AG09309 (cell line): ENCODE measurements at places on chromosomes 16 and 17.

GRCh38 chr16:88292007-88292970, 90.5 kb upstream of the ZNF469 start:
- DNase-seq, result no peak

DNA sequence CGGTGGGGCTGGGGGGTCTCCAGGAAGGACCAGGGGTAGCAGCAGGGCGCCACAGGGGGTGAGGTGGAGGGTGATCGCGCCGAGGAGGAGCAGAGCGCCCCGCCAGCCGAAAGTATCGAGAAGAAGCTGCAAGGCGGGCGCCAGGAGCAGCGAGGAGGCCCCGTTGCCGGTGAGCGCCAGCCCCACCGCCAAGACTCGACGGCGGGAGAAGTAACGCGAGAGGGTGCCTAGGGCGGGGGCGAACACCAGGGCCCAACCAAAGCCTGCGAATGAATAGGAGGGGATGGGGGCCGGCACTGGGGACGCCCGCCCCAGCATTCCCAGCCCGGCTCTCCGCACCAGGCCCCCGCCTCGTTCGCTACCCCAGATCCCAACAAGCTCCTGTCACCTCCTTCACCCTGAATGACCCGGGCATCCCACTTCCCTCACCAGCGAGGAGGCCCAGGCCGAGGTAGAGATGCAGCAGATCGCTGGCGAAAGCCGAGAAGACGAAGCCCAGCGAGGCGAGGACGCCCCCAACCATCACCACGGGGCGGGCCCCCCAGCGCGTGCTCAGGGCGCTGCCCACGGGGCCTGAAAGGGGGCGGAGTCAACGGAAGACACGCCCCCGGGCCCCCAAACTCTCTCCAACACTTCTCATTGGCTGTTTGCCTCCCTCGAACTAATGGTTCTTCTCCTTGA, 1.3 kb downstream of the SLC16A11 start:
- no peak for DNase-seq

DNA sequence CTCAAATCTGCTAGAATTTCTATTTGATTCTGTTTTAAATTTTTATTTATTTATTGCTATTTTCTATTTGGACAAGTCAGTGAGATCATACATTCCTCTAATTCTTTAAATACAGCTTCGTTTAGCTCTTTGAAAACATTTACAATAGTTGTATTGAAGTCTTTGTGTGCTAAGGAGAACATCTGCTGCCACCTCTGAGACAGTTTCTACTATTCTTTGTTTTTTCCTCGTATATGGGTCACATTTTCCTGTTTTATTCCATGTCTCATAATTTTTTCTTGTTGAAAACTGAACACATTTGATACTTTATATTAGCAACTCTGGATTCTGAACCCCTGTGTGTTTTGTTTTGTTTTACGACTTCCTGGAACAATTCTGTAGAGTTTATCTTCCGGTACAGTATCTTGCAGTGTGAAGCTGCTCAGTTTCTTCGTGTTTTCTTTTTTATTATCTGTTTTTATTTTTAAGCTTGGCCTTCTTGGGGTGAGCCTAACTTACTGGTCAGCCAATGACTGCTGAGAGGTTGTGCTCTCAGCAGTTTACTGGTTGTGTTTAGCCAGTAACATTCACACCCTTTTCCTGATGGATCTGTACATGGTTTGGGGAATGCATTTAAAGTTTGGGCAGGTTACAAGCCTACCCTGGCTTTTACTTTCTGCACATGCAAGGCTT, 99.0 kb downstream of the CA4 start:
- no peak for DNase-seq

DNA sequence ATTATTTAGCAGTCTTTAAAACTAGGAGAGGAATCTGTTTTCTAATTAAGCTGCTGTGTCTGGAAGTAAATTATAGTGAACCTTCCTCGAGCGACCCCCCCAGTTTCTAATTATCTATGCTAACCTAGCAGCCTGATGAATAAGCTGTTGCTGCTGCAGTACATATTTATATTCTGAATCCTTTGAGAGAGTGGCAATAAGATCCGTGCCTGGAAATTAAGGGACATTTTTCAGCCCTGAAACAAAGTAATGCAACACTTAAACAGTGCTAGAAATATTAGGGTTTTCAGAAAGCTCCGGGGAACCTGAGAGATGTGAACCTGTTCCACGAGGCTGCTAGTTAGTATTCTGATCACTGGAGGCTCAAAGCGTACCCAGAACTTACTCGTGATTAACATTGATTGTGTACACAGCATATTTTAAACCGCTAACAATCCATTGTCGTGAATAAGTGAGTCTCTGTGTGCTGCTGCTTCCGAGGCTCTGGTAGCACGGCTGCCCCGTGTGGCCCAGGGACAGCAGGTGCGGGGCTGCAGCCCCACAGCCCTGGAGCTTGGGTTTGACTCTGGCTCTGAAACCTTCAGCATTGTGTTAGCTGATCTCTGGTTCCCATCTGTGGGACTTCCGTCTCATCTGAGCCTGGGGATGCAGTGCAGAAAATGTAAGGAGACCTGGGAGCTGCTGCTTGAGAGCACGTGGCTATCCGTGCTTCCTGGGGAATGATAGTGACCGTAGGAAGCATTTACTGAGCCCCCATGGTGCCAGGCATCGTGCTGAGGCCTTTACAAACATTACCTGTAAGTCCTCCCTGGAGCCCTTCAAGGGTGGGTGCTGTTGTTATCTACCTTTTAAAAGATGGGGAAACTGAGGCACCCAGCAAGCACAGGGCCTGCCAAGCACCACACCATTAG, 190.9 kb upstream of the CHMP6 start:
- no peak for DNase-seq
